Sigmoid colon (tissue), 7 donors: ENCODE measurements at places on chromosomes 11 and 22.

- H3K36me3 ChIP-seq, result no peaks in the 10 kb centered on the region
- no peaks in the 10 kb centered on the region for H3K27me3 ChIP-seq
- H3K4me3 ChIP-seq, result no peak overlapping the region
Observed at GRCh38 chr11:9887472-9887871, 223.6 kb downstream of the SWAP70 start.

DNA sequence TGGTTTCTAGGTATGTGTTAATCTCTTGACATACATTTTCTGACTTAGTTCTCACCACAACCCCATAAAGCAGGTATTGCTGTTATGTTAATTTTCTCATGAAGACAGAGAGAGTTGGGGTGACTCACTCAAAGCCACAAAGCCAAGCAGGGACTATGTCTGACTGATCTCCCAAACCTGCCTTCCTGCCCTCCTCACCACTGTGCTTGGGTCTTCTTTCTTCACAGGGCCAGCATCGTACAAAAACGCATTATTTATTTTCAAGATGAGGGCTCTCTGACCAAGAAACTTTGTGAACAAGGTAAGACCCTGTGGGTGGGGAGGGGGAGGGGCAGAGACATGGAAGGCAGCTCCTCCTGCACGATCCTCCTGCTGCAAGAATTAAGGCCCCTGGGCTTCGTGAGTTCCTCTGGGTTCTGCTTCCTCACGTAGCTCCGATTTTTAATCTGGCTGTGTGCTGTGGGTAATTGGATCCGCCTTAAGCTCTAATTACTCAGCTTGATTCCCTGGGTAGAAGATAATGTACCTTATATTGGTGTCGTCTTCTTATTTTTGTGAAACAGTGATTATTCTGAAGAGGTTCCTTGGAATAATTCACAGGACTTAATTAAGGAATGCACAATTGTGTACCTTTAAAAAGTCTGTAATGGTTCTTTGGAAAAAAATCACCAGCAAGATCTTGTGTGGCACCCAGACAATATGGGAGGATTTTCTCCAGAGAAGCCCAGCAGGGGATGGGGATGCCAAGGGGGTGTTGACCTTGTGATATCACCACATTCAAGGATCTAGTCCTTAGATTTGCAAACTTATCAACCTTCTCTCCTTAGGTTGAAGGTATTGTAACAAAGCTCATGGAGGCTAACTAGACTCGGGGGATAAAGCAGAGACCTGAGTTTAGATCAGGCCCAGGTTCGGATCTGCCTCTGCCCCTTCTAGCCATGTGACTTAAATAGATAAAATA is 112.9 kb downstream of the SPON1 start:
- H3K27me3 ChIP-seq, result no peaks in the 10 kb centered on the region
- no peak overlapping the region for H3K27ac ChIP-seq
- no peaks in the 10 kb centered on the region for H3K36me3 ChIP-seq
- no peak overlapping the region for H3K4me3 ChIP-seq
- H3K4me1 ChIP-seq, result no peaks in the 10 kb centered on the region
- no peak for DNase-seq

- H3K27ac ChIP-seq, result no peak overlapping the region
- H3K27me3 ChIP-seq, result no peaks in the 10 kb centered on the region
- no peaks in the 10 kb centered on the region for H3K36me3 ChIP-seq
- peak; percentile 60 for DNase-seq
- no peaks in the 10 kb centered on the region for H3K4me1 ChIP-seq
Observed at GRCh38 chr11:117821431-117821830, 3.1 kb downstream of the FXYD2 start.

- peaks cover 4% of the 10 kb centered on the region for H3K27me3 ChIP-seq
- no peak overlapping the region for H3K4me3 ChIP-seq
- no peak overlapping the region for H3K27ac ChIP-seq
- peaks cover 16% of the 10 kb centered on the region for H3K4me1 ChIP-seq
Observed at GRCh38 chr11:70666311-70666710, 268.0 kb downstream of the CTTN start.

- H3K36me3 ChIP-seq, result no peaks in the 10 kb centered on the region
- DNase-seq, result no peak
- no peaks in the 10 kb centered on the region for H3K27me3 ChIP-seq
- H3K27ac ChIP-seq, result no peak overlapping the region
- no peaks in the 10 kb centered on the region for H3K4me1 ChIP-seq
Observed at GRCh38 chr11:130846606-130847005, 69.7 kb downstream of the SNX19 start.

- no peaks in the 10 kb centered on the region for H3K27me3 ChIP-seq
- peaks cover 36% of the 10 kb centered on the region for H3K4me1 ChIP-seq
Observed at GRCh38 chr22:19960491-19961200, 19.0 kb upstream of the TXNRD2 start.

DNA sequence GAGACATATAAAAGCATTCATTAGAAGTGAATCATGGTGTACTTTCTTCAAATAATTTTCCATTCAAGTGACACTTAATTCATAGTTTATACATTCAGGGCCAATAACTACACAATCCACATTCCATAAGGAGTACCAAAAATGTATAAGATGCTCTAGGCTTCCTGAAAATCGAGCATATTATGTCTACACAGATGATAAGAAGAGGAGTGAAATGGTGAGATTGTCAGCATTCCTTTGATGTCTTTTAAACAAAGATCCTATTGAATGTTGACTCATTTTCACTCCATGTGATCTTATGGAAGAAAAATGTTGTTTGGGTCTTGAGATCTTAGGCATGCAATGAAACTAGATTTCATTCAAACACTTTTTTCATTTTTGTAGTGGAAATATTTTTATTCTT is 843.2 kb downstream of the KCNA4 start:
- H3K4me3 ChIP-seq, result no peak overlapping the region
- H3K27me3 ChIP-seq, result no peaks in the 10 kb centered on the region
- no peaks in the 10 kb centered on the region for H3K36me3 ChIP-seq
- no peak for DNase-seq

DNA sequence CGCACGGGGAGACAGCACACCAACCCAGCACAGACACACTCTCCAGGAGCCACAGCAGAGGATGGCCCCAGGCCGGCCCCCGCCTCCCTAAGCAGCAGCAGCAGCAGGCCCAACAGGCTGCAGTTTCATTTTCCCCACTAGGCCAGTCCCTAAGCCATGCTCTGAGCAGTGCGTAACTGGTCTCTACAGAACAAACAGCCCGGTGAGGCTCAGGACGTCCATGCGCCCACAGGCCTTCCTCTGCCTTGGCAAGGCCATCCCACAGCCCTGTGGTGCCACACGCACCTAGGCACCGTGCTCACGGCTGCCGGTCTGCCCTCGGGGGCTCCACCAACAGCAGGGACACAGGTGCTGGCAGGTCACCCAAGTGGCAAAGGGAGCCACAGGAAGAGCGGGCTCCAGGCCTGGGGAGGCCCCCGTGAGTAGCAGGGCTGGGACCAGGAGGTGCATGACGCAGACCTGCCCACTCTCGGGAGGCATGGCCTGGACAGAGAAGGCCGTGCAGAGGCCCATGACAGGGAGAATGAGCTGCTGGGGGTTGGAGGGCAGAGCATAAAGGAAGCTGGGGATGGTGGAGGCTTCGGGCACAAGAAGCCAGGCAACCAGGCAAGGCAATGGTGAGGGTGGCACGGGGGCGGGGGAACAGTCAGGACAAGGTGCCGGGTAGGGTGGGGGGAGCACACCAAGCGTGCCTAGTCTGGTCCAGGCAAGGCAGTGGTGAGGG is 1.4 kb upstream of the MOB2 start:
- peaks cover 47% of the 10 kb centered on the region for H3K4me1 ChIP-seq
- peak; percentile 79 for DNase-seq
- H3K27me3 ChIP-seq, result no peaks in the 10 kb centered on the region
- no peaks in the 10 kb centered on the region for H3K36me3 ChIP-seq

- H3K27ac ChIP-seq, result no peak overlapping the region
- no peak overlapping the region for H3K4me3 ChIP-seq
- H3K4me1 ChIP-seq, result no peaks in the 10 kb centered on the region
- DNase-seq, result no peak
- H3K27me3 ChIP-seq, result no peaks in the 10 kb centered on the region
Observed at GRCh38 chr11:5290106-5290505, 11.6 kb downstream of the OR51B4 start.

- H3K27ac ChIP-seq, result no peak overlapping the region
- no peaks in the 10 kb centered on the region for H3K36me3 ChIP-seq
- H3K4me1 ChIP-seq, result no peaks in the 10 kb centered on the region
- H3K4me3 ChIP-seq, result no peak overlapping the region
Observed at GRCh38 chr11:121717296-121717695, 264.5 kb upstream of the SORL1-AS1 start.

DNA sequence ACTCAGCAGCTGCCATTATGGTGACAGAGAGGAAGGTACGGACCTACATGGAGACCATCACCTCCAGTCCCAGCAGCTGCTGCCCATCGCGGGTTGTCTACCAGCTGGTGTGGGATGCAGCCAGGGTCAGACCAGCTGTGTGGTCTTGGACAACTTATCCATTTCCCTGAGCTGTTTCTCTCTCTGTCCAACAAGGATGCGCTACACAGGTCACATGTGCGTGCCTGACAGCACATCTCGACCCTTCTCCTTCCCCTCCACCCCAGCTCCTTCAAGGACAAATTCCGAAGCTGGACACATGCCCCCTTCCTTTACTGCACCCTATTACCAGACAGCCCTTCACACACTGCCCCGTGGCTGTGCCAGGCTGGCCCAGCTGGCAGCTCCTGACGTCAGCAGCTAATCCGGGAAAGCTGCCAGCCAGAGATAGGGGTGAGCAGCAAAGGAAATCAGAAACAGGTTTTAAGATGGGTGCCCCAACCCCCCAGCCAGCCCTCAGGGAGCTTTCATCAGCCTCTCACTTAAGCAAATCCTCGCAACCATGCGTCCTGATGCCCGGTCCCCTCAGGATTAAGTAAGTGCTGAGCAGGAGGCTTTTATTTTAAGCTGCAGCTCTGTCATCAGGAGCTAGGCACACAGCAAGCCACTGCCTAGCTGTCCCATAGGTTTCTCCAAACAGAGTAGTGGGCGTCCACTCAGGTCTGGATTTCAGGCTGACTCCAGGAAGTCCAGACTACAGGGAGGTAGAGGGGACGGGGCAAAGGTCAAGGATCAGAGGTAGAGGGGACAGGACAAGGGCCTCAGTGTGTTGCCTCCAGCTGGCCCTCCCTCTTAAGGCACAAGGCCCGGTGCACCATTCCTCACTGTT is 20.3 kb downstream of the TEF start:
- DNase-seq, result peak; percentile 92
- H3K4me3 ChIP-seq, result no peak overlapping the region

GRCh38 chr22:19117111-19117512 is 5.1 kb downstream of the DGCR2 start:
- H3K36me3 ChIP-seq, result no peaks in the 10 kb centered on the region
- H3K27me3 ChIP-seq, result no peaks in the 10 kb centered on the region
- H3K27ac ChIP-seq, result no peak overlapping the region
- peaks cover 62% of the 10 kb centered on the region for H3K4me1 ChIP-seq
- no peak for DNase-seq

GRCh38 chr22:16989915-16990314 is 18.1 kb downstream of the GAB4 start:
- no peaks in the 10 kb centered on the region for H3K27me3 ChIP-seq
- DNase-seq, result no peak
- H3K36me3 ChIP-seq, result no peaks in the 10 kb centered on the region
- no peak overlapping the region for H3K4me3 ChIP-seq
- H3K4me1 ChIP-seq, result no peaks in the 10 kb centered on the region

DNA sequence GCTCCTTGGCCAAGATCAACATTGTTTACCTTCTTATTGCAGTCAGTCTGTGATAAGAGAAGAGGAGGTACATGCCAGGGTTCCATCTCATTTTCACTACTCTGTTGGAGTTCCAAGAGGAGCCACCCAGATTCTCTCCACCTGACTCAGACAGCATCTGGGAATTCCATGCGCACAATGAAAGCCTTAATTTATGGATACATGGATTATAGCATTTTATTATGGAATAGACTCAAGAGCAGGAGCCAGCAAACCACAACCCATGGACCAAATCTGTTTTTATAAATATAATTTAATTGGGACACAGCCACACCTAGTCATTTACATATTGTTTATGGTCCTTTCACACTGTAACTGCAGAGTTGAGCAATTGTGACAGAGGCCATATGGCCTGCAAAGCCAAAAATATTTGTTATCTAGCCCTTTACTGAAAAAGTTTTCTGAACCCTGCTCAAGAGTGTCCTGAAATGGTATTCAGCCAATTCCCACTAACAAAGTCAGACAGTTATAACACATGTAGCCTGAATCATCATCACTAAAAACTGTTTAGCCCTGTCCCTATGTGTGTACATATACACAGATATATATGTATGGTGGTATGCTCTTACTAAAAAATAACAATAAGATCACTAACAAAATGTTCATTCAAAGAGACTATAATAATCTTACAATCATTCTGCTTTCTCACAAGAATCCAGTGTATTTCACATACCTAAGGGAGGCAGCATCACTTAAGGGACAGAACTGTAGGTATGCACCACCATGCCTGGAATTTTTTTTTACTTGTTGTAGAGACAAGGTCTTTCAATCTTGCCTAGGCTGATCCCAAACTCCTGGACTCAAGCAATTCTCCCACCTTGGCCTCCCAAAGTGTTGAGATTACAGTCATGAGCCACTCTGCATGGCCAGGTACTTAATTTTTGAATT is 104.5 kb upstream of the TEAD1 start:
- H3K27ac ChIP-seq, result no peak overlapping the region
- DNase-seq, result no peak
- no peaks in the 10 kb centered on the region for H3K27me3 ChIP-seq
- no peaks in the 10 kb centered on the region for H3K36me3 ChIP-seq
- H3K4me1 ChIP-seq, result peaks cover 9% of the 10 kb centered on the region
- H3K4me3 ChIP-seq, result no peak overlapping the region

DNA sequence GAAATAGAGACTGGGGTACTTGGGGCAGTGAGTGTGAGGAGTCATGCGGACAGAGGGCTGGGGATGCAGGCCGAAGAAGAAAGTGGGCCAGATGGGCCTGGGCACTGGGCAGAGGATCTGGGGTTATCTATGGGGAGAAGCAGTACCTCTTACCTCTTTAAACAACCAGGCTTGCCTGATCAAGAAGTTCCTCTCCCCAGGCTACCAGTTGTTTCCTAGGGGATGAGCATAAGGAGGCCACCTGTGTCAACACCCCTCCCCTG is 98.4 kb upstream of the PITPNB start:
- peaks cover 14% of the 10 kb centered on the region for H3K4me1 ChIP-seq
- no peak for DNase-seq
- peaks cover 5% of the 10 kb centered on the region for H3K36me3 ChIP-seq
- H3K4me3 ChIP-seq, result no peak overlapping the region

GRCh38 chr11:113045146-113045545 is 83.9 kb downstream of the NCAM1 start:
- no peak overlapping the region for H3K4me3 ChIP-seq
- no peaks in the 10 kb centered on the region for H3K36me3 ChIP-seq
- H3K27ac ChIP-seq, result no peak overlapping the region
- H3K4me1 ChIP-seq, result no peaks in the 10 kb centered on the region
- no peaks in the 10 kb centered on the region for H3K27me3 ChIP-seq

- no peaks in the 10 kb centered on the region for H3K36me3 ChIP-seq
- no peak overlapping the region for H3K27ac ChIP-seq
- no peaks in the 10 kb centered on the region for H3K4me1 ChIP-seq
- no peaks in the 10 kb centered on the region for H3K27me3 ChIP-seq
- DNase-seq, result no peak
Observed at GRCh38 chr22:49894322-49895054, 23.8 kb downstream of the ALG12 start.
